NCI-H1105 treated with DMSO at 0.1 percent for 48 hours (cell line): ENCODE measurements at places on chromosomes 5 and 9.
A peak's percentile ranks its signal among the peaks of the same experiment; 100 is the strongest.

DNA sequence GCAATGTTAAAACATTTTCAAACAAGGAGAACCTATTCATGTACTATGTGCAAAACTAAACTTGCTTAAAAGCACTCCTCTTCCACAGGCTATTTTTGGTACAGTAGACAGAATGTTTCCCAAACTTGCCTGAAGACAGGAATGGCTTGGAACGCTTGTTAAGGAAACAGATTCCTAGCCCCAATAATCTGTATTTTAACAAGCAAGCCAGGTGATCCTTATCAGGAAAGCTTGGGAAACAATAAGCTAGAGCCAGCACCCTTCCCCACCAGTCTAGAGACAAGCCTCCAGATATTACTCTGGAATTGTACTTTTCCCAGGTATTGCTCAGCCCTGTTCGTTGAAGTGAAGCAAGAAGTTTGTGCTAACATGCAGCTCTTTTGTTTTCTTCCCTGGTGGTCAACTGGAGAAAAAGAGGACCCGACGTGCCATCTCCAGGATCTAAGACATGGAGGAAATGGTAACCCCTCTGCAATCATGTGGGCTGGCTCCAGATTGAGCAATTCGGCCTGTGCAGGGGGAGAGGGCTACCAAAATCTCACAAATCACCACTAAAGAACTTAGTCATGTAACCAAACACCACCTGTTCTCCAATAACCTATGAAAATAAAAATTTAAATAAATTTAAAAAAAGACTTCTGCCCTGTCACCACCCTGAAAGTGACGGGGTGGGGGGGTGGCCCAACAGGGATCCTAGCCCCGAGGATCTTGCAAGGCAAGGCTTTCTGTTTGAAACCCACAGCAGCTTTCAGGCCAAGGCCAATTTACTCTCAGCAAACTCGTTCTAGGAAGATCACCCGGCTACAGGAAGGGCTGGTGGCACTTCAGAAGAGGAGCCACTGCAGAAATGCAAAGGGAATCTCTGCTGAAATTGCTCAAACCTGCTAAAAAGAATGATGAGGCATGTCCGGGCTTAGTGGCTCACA lies 48.6 kb downstream of the SHB start:
- no peak for DNase-seq

DNA sequence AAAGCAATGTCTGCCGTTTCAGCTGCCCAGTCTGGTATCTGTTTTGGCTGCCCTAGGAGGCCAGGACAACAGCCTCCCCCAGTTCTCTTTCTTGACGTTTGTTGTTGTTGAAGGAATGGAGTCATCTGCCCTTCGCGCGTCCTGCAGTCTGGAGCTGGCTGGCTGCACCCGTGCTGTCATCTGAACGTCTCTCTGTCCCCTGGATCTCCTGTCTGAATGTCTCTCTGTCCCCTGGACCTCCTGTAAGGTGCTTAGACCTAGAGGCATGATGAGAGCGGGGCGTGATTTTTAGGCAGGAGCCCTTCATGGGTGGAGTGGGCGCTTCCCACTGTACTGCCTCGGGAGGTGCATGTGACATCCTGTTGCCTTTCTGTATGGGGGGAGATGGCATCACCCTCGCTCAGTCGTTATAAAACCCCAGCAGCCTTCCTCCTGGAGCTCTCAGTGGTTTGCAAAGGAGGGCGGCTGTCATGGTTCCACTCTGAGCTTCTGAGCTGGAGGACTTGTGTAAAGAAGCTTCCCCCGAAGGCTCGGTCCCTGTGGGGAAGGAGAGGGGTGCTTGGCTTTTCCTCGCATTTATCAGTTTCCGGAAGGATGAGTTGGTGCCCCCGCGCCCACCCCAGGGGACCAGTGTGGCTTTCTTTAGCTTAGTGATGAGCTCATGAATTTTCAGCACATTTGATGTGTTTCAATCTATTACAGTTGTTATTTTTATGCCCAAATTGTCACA lies 49.8 kb upstream of the OLFM1 start:
- DNase-seq: no peak

- DNase-seq: no peak
Observed at GRCh38 chr9:88747768-88748167, 212.8 kb downstream of the NXNL2 start.

- DNase-seq: no peak
Observed at GRCh38 chr5:154158379-154158737, 32.2 kb upstream of the GALNT10 start.

DNA sequence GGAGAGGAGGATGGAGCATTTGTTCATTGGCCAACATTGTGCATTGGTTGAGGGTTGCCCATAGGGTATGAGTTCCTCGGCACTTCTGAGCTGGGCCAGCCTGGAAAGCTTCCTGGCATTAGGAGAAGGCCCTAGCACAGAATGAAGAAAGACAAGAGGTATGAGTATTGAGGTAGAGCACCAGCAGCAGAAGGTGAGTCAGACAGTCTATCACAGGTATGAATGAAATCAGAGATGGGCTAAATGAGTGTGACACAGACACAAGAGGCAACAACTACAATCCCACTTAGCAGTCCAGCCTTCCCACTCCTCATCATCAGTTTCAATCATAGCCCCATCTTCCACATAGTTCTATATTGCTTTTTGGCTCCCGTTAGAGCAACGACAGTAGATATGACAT lies 25.4 kb upstream of the TGFBR1 start:
- DNase-seq: no peak

DNA sequence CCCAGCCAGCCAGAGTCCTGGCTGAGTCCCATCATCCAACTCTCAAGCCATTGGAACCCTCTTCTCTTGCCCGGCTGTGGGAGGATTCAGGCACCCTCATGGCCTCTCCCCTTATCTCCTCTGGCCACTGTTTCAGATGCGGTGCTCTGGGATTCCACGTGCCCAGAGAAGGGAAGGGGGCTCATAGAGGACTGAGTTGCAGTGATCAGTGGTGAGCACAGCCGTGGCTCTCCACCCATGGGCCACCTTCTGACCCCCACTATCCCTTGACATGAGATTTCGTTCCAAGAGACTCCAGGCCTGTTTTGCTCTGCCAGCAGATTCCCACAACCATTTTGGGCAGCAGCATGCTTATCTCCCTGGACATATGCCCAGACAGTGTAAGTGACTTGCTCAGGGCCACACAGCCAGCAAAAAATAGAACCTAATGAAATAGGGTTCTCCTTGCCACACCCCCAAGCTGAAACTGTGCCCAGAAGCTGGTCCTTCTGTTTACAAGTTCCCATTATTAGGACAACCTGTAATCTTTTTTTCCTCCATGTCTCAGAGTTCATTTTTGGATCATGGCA lies 2.7 kb downstream of the GPX3 start:
- DNase-seq: no peak

GRCh38 chr9:82117026-82117811 lies 128.6 kb downstream of the SPATA31D1 start:
- peak; percentile 72 for DNase-seq

- no peak for DNase-seq
Observed at GRCh38 chr5:106962464-106963230, 708.1 kb downstream of the EFNA5 start.

DNA sequence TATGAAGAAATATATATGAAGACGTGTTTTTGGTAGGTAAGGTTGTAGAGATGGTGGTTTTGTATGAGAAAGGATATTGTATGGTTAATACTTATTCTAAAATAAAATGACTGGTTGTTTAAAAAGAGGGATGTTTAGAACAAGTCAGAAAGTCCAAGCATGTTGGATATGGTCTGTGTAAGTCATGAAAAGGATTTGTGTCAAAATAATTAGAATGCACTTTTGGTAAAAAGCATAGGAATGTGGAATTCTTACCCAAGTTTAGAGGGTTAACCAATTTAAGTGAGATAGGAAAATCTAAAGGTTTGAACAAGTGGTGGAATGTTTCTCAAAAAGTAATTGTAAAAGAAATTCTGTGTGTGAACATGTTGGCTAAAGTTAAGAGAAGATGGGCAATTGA lies 1556.5 kb upstream of the C9orf72 start:
- DNase-seq: no peak

GRCh38 chr9:16100537-16101091 lies 547.8 kb downstream of the CCDC171 start:
- no peak for DNase-seq

DNA sequence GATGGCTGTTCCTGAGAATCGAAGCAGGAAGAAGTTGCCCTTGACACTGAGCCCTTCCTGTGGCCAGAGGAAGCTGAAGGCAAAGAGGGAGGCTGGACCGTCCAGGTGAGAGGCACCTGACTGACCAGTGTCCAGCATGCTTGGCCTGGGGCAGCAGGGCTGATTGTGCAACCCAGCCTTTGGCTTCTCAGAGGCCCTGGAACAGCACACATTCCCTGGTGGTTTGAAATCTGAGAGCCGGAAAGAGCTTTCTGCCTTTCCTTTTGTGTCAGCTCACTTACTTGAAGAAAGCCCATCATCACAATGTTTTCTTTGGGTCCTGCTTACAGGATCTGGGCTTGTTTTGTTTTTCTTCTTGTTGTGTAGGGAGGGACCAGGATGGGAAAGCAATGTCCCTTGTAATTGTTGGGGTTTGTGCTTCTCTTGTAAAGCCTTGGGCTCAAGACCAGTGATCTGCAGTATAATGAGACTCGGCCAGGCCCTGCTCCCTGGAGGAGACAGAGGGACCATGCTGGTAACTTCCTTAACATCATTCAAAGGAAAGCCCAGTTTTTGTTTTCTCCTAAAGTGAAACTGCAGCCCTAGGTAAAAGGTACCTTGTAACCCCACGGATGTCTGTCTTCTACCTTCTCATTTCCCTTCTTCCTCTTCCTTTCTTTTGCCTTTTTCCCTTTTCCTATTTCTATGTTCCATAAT lies 213.7 kb downstream of the NXNL2 start:
- no peak for DNase-seq
